Fibroblast of villous mesenchyme (primary cell): ENCODE measurements at places on chromosomes 5 and 9. TPM values are rescaled to one million over a fixed set of nuclear protein-coding genes. Genes with fewer than 3 reads are reported as not detected.

Gene ECSCR
- total RNA-seq: not detected in 2 replicates

Gene LRRTM2
- under 0.01 and 0.32 TPM in 2 replicates for total RNA-seq

- DNase-seq: peak; percentile 77
Observed at GRCh38 chr9:16868701-16869100, 1.8 kb downstream of the BNC2 start.

DNA sequence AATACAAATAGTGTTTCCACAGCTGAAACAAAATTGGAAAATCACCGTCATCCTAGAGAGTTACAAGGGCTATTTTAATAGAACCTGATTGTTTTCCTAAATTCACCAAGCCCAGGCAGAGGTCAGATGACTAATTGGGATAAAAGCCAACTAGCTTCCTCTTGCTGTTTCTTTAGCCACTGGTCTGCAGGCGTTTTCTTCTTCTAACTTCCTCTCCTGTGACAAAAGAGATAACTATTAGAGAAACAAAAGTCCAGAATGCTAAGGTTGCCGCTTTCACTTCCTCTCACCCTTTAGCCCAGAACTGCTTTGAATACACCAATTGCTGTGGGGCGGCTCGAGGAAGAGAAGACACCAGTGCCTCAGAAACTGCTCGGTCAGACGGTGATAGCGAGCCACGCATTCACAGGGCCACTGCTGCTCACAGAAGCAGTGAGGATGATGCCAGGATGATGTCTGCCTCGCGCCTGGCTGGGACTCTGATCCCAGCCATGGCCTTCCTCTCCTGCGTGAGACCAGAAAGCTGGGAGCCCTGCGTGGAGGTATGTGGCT lies at the start of gene TLR4:
Gene TLR4, plus strand, starts transcription at position 380 of the 552 bp plus-strand sequence. Its CDS starts 70 bp downstream, at position 450.
- peak; percentile 79 for DNase-seq

DNA sequence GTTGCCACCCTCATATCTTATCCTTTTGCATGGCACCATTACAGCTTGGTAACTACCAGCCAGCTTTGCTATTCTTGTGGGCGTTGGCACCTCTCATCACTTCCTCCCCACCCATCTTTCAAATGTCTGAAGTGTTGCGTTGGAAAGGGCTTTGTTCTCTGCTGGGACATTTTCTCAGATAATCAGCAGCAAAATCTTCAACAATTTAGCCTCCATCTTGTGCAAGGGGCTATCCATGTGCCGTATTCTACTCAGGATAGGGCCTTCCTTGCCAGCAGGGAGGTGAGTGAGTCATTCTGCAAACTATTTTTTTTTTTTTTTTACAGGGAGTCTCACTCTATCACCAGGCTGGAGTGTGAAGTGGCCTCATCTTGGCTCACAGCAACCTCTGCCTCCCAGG lies 62.1 kb upstream of the NUDT12 start:
- DNase-seq: peak; percentile 48

Gene PTPN3
- under 0.01 TPM in 2 replicates for total RNA-seq

DNA sequence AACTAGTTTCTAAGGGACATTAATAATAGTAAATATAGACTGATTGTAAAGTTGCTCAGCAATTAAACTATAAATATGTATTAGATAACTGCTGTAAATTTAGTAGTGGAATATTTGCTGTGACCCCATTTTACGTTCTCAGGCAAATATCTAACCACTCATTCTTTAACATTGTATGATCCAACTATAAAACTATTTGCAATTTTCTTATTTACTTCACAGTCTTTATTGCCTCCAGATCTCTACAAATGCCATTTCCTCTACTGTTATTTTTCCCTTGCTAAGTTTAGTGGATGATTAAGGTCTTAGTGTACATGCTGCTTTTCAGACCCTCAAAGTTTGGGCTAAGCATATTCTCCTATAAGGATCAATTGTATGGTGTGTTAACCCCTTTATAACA lies 526.2 kb upstream of the ST8SIA4 start:
- peak; percentile 5 for DNase-seq

Gene FGF10
- not detected in 2 replicates for total RNA-seq

Gene LCN9
- not detected in 2 replicates for total RNA-seq
